NCI-H526 (cell line): ENCODE measurements at places on chromosomes 4 and X.

DNA sequence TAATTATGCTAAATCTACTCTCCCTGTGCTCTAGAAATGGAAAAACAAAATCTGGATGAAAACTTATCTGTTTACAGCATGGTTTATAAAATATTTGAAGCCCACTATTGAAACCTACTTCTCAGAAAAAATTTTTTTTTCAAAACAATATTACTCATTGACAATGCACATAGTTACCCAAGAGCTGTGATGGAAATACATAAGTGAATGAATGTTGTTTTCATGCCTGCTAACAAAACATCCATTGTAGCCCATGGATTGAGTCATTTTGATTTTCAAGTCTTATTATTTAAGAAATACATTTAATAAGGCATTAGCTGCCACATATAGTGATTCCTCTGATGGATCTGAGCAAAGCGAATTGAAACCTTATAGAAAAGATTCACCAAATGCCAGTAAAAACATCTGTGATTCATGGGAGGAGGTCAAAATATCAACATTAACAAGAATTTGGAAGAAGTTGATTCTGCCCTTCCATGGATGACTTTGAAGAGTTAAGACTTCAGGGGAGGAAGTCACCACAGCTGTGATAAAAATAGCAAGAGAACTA lies 144.7 kb upstream of the HHIP start:
- no peak for DNase-seq

GRCh38 chr4:28723371-28723770 lies 1862.7 kb downstream of the STIM2 start:
- no peak for DNase-seq

DNA sequence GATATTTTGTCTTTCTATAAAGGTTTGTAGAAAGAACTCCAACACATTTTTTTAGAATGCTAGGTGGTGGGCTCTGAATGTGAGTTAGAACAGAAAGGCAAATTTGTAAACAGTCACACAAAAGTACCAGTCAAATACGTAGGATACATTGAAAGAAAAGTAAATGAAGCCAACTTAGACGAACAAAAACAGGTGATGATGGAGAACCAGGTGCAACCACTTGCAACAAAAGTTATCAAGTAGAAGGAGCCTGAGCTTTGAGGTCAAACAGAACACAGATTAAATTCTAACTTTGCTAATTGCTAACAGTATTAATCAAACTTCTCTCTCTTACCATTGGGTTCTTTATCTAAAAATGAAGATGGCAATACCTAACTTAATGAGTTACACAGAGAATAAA lies 62.7 kb upstream of the DAPP1 start:
- DNase-seq: no peak

DNA sequence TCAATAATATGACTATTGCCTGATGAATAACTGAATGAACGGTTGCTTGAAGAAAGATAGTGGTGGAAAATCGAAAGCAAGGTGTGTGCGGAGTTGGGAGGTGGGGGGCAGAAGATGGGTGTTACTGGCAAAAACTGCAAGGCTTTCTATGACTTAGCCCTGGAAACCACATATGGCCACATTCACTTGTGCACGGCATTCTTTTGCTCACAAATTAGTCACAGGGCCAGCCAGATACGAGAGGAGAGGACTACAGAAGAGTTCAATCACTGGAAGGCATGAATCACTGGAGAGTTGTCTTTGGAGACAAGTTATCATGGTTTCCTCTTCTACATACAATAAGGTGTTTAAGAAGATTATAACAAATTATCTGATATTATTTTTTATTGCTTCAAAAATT lies 626.5 kb upstream of the CPEB2 start:
- DNase-seq: no peak
